ENCODE measurements at places on chromosomes 2 and 18. TPM values are rescaled to one million over a fixed set of nuclear protein-coding genes. Genes with fewer than 3 reads are reported as not detected.

DNA sequence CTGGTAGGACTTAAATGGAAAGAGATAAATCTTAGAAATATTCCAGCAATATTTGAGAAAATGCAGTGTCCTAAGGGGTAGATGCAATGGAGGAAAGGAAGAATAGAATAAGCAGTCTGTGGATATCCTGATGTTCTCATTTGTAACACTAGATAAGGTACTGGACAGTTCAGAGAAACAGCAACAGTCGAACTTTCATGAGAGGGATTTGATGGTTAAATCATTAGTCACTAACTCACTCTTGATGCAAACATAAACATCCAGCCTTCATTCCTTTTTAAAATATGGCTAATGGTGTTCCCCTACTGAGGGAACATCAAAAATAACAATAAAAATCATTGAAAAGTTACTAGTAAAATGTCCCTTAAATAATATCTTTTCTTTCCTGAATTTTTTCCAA is 211.4 kb upstream of the SLC39A10 start:
- no peak for DNase-seq

DNA sequence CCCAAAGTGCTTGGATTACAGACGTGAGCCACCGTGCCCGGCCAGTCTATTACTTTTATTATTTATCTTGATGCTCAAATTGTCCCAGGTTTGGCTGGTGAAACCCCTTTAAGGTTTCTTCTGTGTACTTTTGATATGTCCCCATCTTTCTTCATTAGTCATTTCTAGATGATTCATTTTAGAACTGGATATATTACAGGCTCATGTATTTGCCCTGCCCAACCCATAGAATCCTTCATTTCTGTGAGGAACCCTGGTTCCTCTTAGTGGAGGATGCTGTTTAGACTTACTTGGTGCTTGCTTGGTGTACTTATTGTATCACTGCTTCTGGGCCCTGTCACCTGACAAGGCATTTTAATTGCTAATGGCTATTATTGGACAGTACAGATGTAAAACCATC is 40.1 kb downstream of the KCMF1 start:
- DNase-seq, result no peak

DNA sequence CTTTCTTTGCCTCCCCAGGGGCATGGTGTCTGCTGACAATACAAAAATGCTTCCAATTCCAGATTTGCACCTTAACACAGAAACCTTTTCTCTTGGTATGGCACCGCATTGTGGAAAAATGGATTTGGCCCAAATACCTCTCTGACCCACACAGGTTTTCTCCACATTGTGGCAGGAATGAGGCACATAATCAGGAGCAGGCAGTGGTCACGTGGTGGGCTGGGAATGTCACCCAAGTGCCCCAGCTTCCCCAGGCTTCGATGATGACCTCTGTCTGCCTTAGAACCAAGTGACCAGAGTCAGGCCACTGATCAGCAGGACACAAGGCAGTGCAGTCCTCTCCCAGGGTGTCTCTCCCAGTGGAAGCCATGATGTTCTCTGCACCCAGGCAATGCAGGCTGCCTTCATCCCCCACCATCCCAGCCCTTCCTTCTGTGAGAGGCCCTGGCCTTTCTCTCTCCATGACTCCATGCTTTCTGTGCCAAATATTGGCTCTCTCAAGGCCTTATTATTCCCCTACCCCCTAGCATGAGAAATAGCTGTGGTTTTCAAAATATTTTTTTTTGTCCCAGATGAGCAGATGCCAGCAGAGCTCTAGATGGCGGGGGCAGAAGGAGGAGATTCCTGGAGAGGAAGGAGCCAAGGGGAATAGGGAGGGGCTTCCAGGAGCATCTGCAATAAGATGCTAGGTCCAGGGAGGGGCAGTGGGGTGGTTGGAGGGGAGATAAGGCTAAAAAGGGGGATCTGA is 198.9 kb downstream of the ACKR3 start:
- no peak for DNase-seq

The CFAP221 gene
- not detected for total RNA-seq
